ENCODE measurements at places on chromosomes 12 and 14. TPM values are rescaled to one million over a fixed set of nuclear protein-coding genes. Genes with fewer than 3 reads are reported as not detected.

HOXC5 gene
- total RNA-seq, result not detected

BATF gene
- 213 TPM for total RNA-seq

GRCh38 chr12:12195516-12195915 lies 71.3 kb downstream of the LRP6 start:
- peaks cover 52% of the 10 kb centered on the region for H3K27me3 ChIP-seq
- H3K27ac ChIP-seq, result no peak overlapping the region
- no peaks in the 10 kb centered on the region for H3K4me1 ChIP-seq
- peaks cover 2% of the 10 kb centered on the region for H3K36me3 ChIP-seq
- H3K4me3 ChIP-seq, result no peak overlapping the region

DNA sequence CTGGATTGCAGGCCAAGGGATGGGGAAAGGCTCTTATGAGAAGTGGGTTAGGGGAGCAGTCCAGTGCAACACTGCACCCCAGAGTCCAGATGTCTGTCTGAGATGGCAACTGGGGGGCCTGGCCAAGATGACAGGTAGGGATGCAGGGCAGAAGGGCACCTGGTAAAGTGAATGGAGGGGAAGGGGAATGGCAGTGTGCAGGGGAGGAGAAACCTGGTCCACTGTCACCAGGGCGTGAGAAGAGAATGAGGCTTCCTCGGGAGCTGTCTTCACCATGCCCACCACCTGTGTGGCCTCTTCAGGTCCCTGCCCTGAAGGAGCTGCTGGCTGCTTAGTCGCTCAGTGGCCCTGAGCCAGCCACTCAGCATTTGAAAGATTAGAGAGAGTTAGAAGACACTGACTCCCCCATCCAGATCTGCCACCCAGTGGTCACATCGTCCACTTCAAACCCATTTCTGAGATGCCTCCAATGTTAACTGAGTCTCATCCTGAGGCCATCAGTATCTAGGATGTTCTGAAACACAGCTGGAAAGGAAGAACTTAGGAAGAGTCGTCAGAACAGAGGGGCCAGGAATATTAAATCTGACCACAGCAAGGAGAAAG lies 57.3 kb downstream of the PLEKHG3 start:
- peaks cover 2% of the 10 kb centered on the region for H3K36me3 ChIP-seq
- H3K27me3 ChIP-seq, result peaks cover 17% of the 10 kb centered on the region
- DNase-seq, result no peak
- no peak overlapping the region for H3K4me3 ChIP-seq
- H3K4me1 ChIP-seq, result peaks cover 73% of the 10 kb centered on the region
- H3K27ac ChIP-seq, result no peak overlapping the region

GRCh38 chr12:111756681-111757080 lies 10.1 kb upstream of the ALDH2 start:
- H3K27ac ChIP-seq, result no peak overlapping the region
- H3K4me1 ChIP-seq, result peaks cover 12% of the 10 kb centered on the region
- H3K4me3 ChIP-seq, result no peak overlapping the region
- H3K27me3 ChIP-seq, result peaks cover 4% of the 10 kb centered on the region

BICD1 gene
- 22.2 TPM for total RNA-seq

DNA sequence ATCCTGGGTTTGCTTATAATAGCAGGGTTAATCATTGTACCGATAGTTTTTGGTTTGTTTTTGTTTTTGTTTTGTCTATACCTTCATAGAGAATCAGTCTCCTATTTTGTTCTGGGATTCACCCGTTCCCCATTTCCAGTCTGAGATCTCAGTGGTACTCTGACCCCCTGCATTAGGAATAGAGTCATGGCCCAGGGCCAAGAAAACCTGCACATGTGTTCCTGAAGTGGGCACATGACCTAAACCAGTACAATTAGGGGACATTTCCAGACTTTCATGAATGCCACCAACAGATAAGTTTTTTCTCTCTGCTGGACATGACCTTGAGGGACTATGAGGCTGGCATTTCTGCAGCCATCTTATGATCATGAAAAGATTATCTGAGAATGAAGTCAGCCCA lies 52.5 kb downstream of the MRPL42 start:
- DNase-seq, result no peak
- H3K4me1 ChIP-seq, result peaks cover 11% of the 10 kb centered on the region
- H3K4me3 ChIP-seq, result no peak overlapping the region
- H3K36me3 ChIP-seq, result peaks cover 2% of the 10 kb centered on the region

WDR89 gene
- 26.8 TPM for total RNA-seq

DNA sequence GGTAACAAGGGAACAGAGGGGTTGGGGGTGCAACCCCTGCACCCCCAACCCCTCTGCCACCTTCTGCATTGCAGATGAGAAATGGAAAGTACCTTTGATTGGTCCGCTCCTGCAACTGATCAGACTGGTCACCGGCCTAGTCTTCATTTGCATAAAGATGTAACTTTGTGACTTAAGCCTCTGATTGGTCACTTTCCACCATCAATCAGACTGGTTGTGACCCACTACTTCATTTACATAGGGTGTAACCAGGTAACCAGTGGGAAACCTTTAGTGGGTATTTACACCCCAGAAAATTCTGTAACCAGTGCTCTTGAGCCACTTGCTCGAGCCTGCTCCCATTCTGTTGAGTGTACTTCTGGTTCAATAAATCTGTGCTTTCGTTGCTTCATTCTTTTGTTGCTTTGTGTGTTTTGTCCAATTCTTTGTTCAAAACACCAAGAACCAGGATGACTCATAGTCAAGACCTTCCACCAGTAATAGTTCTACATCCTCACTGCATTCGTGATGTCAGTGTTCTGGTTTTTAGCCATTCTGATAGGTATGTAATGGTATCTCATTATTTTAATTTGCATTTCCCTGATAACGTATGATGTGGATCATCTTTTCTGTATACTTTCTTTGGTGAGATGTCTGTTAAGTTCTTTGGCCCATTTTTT lies 30.8 kb downstream of the LEMD3 start:
- no peak overlapping the region for H3K4me3 ChIP-seq
- peaks cover 36% of the 10 kb centered on the region for H3K36me3 ChIP-seq
- DNase-seq, result no peak
- peaks cover 68% of the 10 kb centered on the region for H3K4me1 ChIP-seq

CMA1 gene
- total RNA-seq, result not detected

DNA sequence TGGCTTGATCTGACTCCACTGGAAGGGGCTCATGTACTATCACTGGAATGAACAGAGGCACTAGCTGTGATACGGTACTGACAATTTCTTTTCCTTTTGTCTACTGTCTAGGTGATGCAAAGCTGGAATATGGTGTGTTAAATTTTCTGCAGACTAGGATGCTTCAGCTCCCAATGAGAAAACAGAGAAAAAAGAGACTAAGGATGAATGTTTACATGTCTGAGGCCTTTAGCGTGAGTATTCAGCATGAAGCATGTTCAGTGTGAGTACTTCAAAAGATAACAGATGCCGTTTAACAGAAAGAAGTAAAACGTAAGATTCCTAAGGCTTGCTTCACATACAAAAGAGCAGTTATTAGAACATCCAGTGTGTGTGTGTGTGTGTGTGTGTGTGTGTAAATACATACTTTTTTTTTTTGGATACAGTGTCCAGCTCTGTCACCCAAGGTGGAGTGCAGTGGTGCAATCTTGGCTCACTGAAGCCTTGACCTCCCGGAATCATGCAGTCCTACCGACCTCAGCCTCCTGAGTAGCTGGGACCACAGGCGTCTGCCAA lies 92.3 kb upstream of the FERMT2 start:
- no peak for DNase-seq
- no peak overlapping the region for H3K27ac ChIP-seq
- no peaks in the 10 kb centered on the region for H3K27me3 ChIP-seq
- H3K4me3 ChIP-seq, result no peak overlapping the region
- H3K4me1 ChIP-seq, result no peaks in the 10 kb centered on the region
- peaks cover 68% of the 10 kb centered on the region for H3K36me3 ChIP-seq

- H3K36me3 ChIP-seq, result no peaks in the 10 kb centered on the region
- H3K27ac ChIP-seq, result no peak overlapping the region
- H3K27me3 ChIP-seq, result peaks cover 21% of the 10 kb centered on the region
- no peak for DNase-seq
- no peak overlapping the region for H3K4me3 ChIP-seq
Observed at GRCh38 chr12:8606890-8607289, 5.8 kb downstream of the AICDA start.

- no peak for DNase-seq
- no peaks in the 10 kb centered on the region for H3K36me3 ChIP-seq
- peaks cover 13% of the 10 kb centered on the region for H3K4me1 ChIP-seq
- H3K27me3 ChIP-seq, result peaks cover 65% of the 10 kb centered on the region
- peak overlapping the region; percentile 63 for H3K4me3 ChIP-seq
Observed at GRCh38 chr12:25957793-25958427, 572 bp upstream of the RASSF8 start.

- H3K4me3 ChIP-seq, result no peak overlapping the region
- peaks cover 12% of the 10 kb centered on the region for H3K4me1 ChIP-seq
- H3K36me3 ChIP-seq, result peaks cover 6% of the 10 kb centered on the region
Observed at GRCh38 chr12:92012691-92013090, 133.0 kb downstream of the BTG1 start.

SIX4 gene
- total RNA-seq, result 1.1 TPM

GRCh38 chr12:126953365-126953889 lies 1313.5 kb upstream of the TMEM132C start:
- no peaks in the 10 kb centered on the region for H3K4me1 ChIP-seq
- H3K4me3 ChIP-seq, result no peak overlapping the region
- DNase-seq, result no peak

SDR9C7 gene
- not detected for total RNA-seq

SSTR1 gene
- not detected for total RNA-seq

CLECL1 gene
- total RNA-seq, result 9.1 TPM

- no peaks in the 10 kb centered on the region for H3K36me3 ChIP-seq
- H3K27me3 ChIP-seq, result peaks cover 5% of the 10 kb centered on the region
- H3K27ac ChIP-seq, result no peak overlapping the region
- no peak for DNase-seq
Observed at GRCh38 chr14:53979747-53980642, 23.4 kb upstream of the BMP4 start.

DNA sequence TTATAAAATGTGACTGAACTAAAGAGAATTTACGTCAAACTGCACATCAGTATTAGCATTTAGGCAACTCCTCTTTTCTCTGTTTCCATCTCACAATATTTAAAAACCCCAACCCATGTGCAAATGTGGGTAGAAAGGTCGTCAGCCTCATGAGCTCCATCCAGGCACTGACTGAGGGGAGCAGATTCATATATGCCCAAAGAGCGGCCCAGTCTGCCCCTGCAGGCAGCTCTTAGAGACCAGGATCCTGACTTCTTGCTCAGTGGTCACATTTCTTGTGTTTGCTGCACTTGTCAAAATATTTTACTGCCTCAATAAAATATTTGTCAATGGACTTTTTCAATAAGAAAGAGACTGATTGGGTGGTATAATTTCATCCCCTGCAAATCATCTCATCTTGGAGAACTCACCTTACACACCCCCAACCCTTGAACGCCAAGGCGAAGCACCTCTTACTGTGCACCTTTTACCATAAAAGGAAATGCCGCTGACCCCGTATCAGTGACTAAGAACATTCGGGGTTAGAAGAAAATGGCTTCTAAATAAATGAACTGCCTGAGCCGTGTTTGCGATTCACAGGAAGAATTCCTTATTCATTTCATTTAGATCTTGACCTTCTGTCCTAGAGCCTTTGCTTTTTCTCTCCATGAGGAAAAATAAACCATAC lies 418.8 kb downstream of the BCL11B start:
- H3K36me3 ChIP-seq, result no peaks in the 10 kb centered on the region
- no peaks in the 10 kb centered on the region for H3K4me1 ChIP-seq
- H3K4me3 ChIP-seq, result no peak overlapping the region
- DNase-seq, result no peak

MORN3 gene
- total RNA-seq, result 0.61 TPM

- peaks cover 14% of the 10 kb centered on the region for H3K27me3 ChIP-seq
- no peak overlapping the region for H3K27ac ChIP-seq
- DNase-seq, result no peak
Observed at GRCh38 chr12:52370926-52371608, 3.8 kb upstream of the KRT85 start.

GRCh38 chr12:111766608-111767361 lies at the start of gene ALDH2:
Gene ALDH2, plus strand, starts transcription at chr12:111766933. Its CDS starts 50 bp downstream, at chr12:111766983.
- H3K4me1 ChIP-seq, result peaks cover 19% of the 10 kb centered on the region
- DNase-seq, result no peak
- H3K27ac ChIP-seq, result no peak within 1 kb of the TSS
- H3K4me3 ChIP-seq, result peak within 1 kb of the TSS; percentile 70
- H3K36me3 ChIP-seq, result peaks cover 5% of the 10 kb centered on the region

- no peak overlapping the region for H3K27ac ChIP-seq
- DNase-seq, result no peak
- no peaks in the 10 kb centered on the region for H3K4me1 ChIP-seq
- H3K27me3 ChIP-seq, result no peaks in the 10 kb centered on the region
Observed at GRCh38 chr12:13503094-13503835, 306.7 kb downstream of the EMP1 start.

GRCh38 chr12:107649661-107650061 lies 35.9 kb upstream of the PWP1 start:
- H3K36me3 ChIP-seq, result peaks cover 3% of the 10 kb centered on the region
- DNase-seq, result no peak
- H3K4me1 ChIP-seq, result peaks cover 4% of the 10 kb centered on the region
- H3K27me3 ChIP-seq, result no peaks in the 10 kb centered on the region
- peak overlapping the region; percentile 40 for H3K27ac ChIP-seq
- H3K4me3 ChIP-seq, result no peak overlapping the region

PTPRO gene
- 0.22 TPM for total RNA-seq

DNA sequence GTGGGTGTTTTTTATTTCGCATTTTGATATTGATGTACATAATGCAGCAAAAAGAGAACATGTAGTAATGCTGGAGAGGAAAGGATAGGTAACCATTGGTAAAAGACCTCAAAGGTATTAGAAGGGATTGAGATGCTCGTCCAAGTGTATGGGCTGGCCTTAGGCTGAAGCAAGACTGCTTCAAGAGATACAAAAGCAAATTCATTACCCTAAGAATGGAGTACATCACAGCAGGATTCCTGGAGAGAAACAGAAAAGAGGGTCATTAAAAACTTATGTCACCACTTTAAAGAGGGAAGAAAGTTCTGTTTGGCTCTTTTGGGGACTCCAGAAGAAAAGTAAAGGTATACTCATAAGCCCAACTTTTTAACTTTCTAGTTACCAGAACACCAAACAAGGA lies 420.5 kb downstream of the ZFP36L1 start:
- H3K4me3 ChIP-seq, result no peak overlapping the region
- no peaks in the 10 kb centered on the region for H3K36me3 ChIP-seq
- peaks cover 26% of the 10 kb centered on the region for H3K4me1 ChIP-seq
- no peak overlapping the region for H3K27ac ChIP-seq
- H3K27me3 ChIP-seq, result no peaks in the 10 kb centered on the region

DNA sequence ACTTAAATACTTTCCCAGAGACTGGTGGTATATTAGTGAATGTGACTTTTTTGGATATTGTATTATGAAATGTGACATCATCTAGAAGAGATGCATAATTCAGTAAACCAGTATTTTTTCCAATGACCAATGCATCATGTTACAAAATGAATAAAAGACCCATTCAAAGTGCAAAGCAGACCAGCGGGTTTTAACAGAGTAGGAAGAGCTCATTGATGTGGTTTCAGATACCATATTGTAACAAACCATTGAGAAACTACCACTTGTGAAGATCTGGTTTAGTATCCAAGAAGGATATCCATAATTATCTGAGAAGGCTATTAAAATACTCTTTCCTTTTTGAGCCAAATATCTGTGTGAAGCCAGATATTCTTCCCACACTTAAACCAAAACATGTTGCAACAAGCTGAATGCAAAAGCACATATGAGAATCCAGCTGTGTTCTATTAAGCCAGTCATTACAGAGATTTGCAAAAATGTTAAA lies 47.7 kb downstream of the MVK start:
- H3K27ac ChIP-seq, result no peak overlapping the region
- H3K27me3 ChIP-seq, result peaks cover 28% of the 10 kb centered on the region
- no peaks in the 10 kb centered on the region for H3K4me1 ChIP-seq
- H3K4me3 ChIP-seq, result no peak overlapping the region
- DNase-seq, result no peak

- no peak overlapping the region for H3K27ac ChIP-seq
- H3K4me3 ChIP-seq, result no peak overlapping the region
- peaks cover 20% of the 10 kb centered on the region for H3K36me3 ChIP-seq
- peaks cover 28% of the 10 kb centered on the region for H3K4me1 ChIP-seq
- DNase-seq, result no peak
Observed at GRCh38 chr12:51381226-51382079, 9.8 kb downstream of the GALNT6 start.

LLPH gene
- 31.3 TPM for total RNA-seq

Data from activated T-helper 1 cell treated with anti-CD3 and anti-CD28 coated beads, Interleukin-12 subunit alpha, Interleukin-12 subunit beta, Interleukin-2, Interleukin-4 antibody, amounts not matched to agents 30 ng/mL and 10 ng/mL and 1 ng/mL, durations not matched to agents 14 hours and 24 hours and 36 hours (primary cell).